Upper lobe of left lung (tissue), 6 donors: ENCODE measurements at places on chromosomes 16 and 17.
A peak's percentile ranks its signal among the peaks of the same experiment; 100 is the strongest.

DNA sequence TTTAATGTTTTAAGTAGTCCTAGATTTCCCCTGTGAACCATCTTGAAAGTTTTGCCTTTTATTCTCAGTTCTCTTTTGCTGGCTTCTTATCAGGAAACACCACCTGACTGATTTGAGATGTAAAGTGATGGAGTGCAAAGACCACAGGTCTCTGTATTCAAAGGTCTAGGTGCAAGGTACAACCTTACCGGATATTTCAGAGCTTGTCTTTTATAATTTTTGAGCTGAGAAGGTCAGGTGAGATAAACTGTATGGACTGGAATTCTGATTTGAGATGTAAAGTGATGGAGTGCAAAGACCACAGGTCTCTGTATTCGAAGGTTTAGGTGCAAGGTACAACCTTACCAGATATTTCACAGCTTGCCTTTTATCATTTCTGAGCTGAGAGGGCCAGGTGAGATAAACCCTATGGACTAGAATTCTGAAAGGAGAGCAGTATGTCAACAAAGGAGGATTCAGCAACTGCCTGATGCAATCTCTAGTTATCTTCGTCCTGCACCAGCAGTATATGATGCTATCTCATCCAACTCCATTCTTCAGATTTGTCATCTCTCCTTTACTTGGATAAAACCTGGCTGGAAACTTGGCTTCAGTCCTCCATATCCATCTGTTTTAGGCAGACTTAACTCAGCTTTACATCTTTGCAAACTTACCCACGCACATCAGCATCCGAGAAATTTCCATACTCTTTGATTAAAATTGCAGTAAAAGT is 64.3 kb downstream of the CENPV start:
- no peak for DNase-seq

- DNase-seq, result no peak
These were observed 2.7 kb downstream of the MNT start for GRCh38 chr17:2398182-2398581.

DNA sequence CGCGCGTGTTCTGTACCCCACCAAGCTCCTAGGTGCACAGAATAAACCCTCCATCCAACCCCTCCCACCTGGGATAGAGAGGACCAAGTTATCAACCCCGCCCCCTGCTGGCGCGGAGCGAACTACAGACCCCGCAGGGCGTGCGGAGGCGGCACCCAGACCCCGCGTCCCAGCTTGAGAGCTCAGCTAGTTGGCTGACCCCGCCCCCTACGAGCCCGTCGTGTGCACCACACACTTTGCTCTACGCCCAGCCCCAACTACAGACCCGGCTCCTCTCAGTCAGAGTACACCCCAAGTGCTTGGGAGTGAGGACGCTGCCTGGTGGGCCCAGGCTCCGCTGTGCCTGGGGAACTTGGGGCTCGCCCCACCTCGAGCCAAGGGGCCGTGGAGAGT is 1.5 kb downstream of the GRIN2A start:
- no peak for DNase-seq

DNA sequence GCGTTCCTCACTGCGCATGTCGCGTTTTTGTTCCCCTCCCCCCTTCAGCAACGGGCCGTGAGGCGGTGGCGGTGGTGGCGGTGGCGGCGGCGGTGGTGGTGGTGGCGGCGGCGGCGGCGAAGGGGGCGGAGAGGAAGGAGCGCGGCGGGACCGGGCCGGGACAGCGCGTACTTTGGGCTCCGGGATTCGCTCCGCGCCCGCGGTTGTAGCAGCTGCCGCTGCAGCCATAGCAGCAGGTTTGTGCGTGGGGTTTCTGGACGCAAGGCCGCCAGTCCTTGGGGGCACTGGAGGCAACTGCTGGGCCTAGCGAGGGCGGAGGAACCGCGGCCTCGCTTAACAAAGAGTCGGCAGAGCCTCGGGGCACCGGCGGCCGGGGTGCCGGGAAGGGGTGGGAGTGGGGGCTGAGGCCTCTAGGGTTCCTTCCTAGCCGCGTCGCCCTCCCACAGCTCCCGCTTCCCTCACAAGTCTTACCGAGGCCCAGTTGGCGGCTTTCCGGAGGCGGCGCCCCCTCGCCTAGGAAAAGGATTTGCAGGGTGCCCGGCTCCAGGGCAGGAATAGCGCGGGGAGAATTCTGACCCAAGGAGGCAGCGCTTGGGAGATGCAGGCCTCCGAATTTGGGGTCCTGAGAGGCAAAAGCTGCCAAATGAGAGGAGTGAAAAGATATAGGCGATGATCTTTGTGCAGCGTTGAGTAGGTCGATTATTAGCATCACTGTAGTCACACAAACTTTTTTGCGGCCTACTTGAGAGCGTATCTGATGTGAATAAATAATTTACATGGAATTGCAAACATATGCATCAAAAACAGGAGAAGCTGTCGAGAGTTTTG is at the start of gene DDX42:
Gene DDX42, plus strand, starts transcription at position 30 of the 828 bp plus-strand sequence. CDS start 12,880 bp downstream, outside the sequence.
- DNase-seq, result peak; percentile 90

DNA sequence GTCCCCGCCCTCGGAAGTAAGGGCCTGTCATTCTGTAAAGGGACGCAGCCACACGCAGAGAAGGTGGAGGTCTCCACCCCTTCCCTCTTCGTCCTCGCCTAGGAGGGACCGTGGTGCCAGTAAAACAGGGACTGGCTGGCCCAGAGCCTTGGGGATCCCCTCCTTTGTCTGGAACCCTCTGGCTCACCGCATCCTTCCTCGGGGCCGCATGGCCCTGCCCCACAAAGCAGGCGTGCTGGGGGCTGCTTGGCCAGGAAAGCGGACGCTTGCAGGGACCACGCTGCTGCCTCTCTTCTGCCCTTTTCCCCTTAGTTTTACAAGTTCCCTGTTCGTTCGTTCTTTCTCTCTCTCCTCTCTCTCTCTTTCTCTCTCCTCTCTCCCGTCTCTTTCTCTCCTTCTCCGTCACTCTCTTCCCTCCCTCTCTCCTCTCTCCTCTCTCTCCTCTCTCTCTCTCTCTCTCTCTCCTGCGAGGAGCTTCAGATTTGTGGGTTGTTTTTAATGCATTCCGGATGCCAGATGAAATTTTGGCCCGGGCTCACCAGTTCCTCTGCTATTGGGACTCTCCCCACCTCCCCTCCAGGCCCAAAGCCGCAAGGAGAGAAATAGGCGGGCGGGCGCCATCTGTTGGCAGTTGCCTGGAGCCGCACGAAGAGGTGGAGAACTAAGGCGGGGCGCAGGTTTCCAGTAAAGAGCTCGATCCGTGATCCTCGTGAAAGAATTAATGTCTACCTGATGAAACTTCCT is 35.1 kb upstream of the CDRT4 start:
- DNase-seq, result peak; percentile 89

- DNase-seq, result peak; percentile 56
These were observed 6.7 kb upstream of the C16orf95 start for GRCh38 chr16:87323727-87324410.

GRCh38 chr16:11550791-11551498 is 35.8 kb downstream of the LITAF start:
- DNase-seq, result no peak

GRCh38 chr17:43342589-43342890 is 56.3 kb upstream of the ARL4D start:
- DNase-seq, result no peak

DNA sequence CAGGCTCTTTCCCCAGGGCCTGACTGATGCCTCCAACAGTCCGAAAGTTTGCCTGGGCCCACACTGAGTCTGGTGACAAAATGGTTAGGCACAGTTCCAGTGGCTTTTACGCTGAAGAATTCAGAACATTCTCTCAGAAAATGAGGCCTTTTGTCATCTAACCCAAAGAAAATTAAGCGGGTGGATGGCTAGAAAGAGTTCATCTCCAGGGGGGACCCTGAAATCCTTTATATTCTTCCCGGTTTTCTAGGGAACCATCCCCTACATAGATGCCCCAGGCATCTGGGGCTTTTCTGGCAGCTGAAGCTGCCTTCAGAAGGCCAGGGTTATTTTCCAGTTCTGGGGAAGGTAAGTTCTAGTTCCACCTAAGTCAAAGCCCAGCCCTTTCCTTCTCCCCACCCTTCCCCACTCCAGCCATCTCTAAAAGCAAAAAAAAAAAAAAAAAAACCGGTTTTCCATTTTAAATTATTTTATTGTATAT is 2.2 kb downstream of the RASD1 start:
- DNase-seq, result no peak

DNA sequence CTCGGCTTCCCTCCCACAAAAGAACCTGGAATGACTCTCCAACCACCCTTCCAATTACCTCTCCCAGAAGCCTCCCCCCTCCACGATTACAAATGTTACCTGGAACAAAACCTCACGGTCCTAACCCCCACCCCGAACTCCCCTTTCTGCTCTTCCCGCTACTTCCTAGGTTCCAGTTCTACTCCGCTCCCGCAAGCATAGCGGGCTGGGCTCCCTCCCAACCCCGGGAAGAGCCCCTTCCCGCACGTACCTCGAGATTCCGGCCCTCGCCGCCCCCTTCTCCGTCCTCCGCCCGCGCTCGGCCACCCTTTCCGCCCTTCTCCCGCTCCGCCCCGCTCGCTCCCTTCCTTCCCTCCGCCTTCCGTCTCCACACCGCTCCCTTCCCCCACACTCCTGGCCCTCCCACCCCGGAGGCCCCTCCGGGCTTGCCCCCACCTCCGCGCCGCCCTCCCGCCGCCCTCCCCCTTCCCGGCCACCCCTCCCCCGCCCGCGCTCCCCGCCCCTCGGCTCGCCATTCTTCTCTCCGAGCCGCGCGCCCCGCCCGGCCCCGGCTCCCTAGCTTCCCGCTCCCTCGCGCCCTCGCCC is 457 bp downstream of the CHTF8 start:
- DNase-seq, result peak; percentile 81

- DNase-seq, result no peak
These were observed 72.8 kb upstream of the C16orf82 start for GRCh38 chr16:26993963-26994362.

GRCh38 chr17:62673614-62674362 is 46.3 kb downstream of the MRC2 start:
- DNase-seq, result no peak

- peak; percentile 64 for DNase-seq
These were observed at the start of gene RNF213 for GRCh38 chr17:80260791-80261158. RNF213 (plus strand) TSS chr17:80260852; CDS start chr17:80263682, 2,830 bp downstream.

DNA sequence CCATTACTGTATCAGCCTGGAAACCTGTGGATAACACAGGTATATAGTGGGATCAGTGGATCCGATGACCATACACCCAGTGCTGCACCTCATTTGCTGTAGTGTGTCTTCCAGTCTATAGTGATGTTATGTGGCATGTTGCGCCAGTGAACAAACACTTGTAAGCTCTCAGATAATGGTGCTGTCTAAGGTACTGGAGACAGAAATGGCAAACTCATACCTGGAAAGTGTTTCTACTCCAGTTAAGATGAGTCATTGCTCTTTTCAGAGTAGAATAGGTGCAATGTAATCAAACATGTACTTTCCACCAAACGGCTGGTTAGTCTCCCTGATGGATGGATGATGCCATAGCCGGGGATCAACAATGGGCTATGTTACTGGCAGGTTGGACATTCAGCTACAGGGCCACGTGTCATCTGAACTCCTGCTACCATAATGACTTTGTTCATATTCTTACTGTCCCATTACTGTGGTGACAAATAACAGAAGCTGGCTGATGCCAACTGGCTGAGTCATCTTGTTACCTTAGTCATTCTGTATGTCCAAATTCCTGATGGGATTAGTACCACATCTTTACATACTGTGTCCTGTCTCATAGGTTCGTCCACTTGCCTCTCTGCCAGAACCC is 6.3 kb downstream of the CCL11 start:
- no peak for DNase-seq

GRCh38 chr16:21005008-21005407 is 104.4 kb downstream of the LYRM1 start:
- no peak for DNase-seq

DNA sequence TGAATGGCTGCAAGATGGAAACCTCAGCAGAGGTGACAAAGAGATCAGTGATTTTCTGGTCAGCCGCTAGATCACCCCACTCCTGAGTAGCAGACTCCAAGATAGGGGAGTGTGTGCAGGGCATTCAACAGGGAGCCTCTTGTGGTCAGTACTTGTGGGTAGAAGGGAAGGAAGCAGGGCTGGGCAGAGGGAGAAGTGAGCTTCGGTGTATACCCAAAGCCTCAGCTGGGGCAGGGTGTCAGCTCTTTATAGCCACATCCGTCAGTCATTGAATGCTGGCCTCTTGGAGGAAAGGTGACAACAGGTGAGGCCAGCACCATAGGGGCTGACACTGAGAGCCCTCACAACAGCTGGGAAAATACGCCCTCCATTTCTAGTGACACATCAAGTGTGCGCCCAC is 2.2 kb upstream of the SLC12A3 start:
- DNase-seq, result no peak

- DNase-seq, result peak; percentile 92
These were observed 3.3 kb downstream of the HOXB2 start for GRCh38 chr17:48541577-48542113.

- DNase-seq, result no peak
These were observed 31.7 kb upstream of the WFIKKN2 start for GRCh38 chr17:50803676-50804075.

DNA sequence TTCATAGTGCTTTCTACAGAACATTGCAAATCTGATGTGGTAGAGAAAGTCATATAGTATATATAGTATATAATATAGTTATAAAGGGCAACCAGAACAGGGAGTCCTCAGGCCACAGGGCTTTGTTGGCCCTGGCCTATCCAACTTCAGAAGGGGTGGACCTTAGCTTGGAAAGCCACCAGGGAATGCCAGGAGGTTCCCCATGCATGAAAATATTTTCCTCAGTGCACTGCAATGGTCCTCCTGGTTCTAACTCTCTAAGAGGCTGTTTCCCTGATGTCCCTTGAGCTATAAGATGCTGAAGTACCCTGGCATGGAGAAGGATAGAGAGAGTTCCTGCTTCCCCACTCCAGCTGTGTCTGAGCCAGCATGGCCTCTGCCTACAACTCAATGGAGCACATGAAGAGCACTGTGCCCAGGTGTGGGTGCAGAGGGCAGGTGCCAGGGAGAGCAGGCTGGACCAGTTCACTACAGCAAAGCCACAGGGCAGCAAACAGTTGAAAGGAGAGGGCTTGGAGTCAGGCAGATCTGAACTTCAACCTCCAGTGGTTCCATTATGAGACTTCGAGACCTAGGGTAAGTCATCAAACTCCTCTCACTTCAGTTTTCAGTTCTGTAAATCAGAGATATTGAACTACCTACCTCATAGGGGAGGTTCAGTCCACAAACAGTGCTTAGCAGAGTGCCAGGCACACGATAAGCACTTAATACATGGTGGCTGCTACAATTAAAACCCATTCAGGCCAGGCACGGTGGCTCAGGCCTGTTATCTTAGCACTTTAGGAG is 183.1 kb downstream of the SALL1 start:
- no peak for DNase-seq

GRCh38 chr17:44176257-44176656 is 5.8 kb downstream of the ASB16 start:
- DNase-seq, result no peak

DNA sequence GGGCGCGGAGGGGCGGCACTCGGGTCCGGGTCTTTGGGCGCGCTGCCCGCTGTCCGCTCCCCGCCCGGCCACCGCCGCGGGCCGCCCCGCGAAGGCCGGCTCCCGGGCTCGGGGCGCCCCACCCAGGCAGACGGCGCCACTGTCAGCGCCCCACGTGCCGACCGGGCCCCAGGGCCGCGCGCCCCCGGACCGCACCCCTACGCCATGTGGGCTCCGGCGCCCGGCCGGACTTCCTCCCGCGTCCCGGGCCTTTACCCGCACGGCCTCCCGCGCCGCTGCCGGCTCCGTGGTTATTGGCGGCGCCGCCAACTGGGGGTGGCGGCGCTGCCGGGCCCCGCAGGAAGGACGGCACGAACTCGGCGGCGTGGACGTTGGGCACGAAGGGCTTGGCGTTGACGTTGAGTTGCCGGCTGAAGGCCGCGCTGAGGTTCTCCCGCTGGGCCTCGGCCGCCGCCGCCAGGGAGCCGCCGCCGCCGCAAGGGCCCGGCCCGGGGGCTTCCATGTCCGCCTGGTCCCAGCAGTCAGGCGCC is 577 bp downstream of the GSPT1 start:
- DNase-seq, result peak; percentile 61

- DNase-seq, result peak; percentile 62
These were observed 26.0 kb downstream of the TAC4 start for GRCh38 chr17:49821916-49822315.

GRCh38 chr17:64527914-64528313 is 21.1 kb downstream of the CEP95 start:
- no peak for DNase-seq
